ENCODE measurements at places on chromosomes 2 and 18. TPM values are rescaled to one million over a fixed set of nuclear protein-coding genes. Genes with fewer than 3 reads are reported as not detected.

Gene POMC
- 0.59 TPM for total RNA-seq

Gene ZNF397
- total RNA-seq, result 14.1 TPM

Gene CERS6
- 21.8 TPM for total RNA-seq

Gene SERPINB4
- not detected for total RNA-seq

Gene CCDC178
- not detected for total RNA-seq

Gene FBXO48
- total RNA-seq, result 0.88 TPM

Gene NABP1
- total RNA-seq, result 80.2 TPM

Gene RAB6C
- total RNA-seq, result not detected

Gene EGR4
- total RNA-seq, result not detected

Gene DLX1
- 2.4 TPM for total RNA-seq

Gene MATN3
- 2.4 TPM for total RNA-seq

Gene IL1R1
- total RNA-seq, result 116 TPM

Gene SCG2
- 2.4 TPM for total RNA-seq

Gene POTEJ
- total RNA-seq, result not detected

Gene DSG1
- total RNA-seq, result not detected

Gene RBKS
- 1.1 TPM for total RNA-seq

Gene SERPINB3
- total RNA-seq, result not detected

Gene DSC2
- total RNA-seq, result under 0.01 TPM

Gene OR6B2
- not detected for total RNA-seq

Data from osteoblast (primary cell).